ENCODE measurements at places on chromosomes 6 and 20. TPM values are rescaled to one million over a fixed set of nuclear protein-coding genes. Genes with fewer than 3 reads are reported as not detected.

DNA sequence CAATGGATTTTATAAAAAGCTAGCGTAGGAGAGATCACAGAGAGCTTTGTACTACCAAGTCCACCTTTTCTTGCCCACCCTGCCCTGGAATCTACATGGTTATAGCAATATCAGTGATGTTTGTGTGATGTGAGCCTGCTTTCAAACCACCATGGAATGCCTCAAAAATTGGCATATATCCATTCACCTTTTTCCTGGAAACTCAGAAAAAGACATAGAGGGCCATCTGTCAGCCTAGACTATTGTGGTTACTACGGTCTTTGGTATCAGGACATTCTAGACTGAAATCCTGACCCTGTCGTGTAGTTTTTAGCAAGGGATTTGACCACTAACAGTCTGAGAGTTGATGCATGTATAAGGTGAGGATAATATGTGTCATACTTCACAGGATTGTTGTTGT lies 239.6 kb downstream of the GRIK2 start:
- no peak for DNase-seq
- no peak overlapping the region for H3K4me3 ChIP-seq
- H3K27ac ChIP-seq: no peak overlapping the region
- no peaks in the 10 kb centered on the region for H3K36me3 ChIP-seq

DNA sequence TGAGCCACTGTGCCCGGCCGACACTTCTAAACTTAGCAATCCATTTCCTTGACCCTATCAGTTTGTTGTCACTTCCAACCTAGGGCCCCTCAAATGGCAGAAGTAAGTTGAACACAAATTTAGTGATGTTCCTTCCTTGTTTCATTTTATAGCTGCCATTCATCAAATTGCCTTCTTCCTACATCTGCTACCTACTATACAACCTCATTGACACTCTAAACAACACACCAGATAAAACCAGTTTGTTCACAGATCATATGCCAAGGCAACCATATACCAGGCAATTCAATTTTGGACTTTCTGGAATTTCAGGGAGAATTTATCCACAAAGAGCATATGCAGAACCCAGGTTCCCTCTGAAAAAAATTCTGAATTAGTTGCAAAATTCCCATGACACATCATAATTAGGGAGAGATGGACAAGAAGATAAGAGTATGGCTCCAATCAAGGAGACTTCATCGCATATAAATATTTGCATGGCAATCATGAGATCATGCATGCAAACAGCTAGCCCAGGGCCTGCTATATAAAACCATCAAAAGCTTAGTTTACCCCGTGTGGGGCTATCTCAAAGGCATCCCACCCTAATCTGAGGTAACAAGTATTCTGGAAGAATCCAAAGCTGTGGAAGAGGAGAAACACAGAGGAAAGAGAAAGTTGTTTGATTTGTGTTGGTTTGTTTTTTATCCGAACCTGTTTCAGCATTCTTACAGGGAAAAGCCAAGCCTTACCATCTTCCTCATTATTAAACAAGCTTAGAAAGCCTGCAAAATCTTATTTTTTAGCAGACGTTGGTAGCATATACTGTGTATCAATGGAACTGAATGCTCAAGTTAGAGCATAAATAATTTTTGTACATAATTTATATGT lies 132.8 kb upstream of the TNFAIP3 start:
- H3K4me1 ChIP-seq: no peaks in the 10 kb centered on the region
- H3K4me3 ChIP-seq: no peak overlapping the region
- H3K27me3 ChIP-seq: no peaks in the 10 kb centered on the region
- no peaks in the 10 kb centered on the region for H3K36me3 ChIP-seq
- no peak for DNase-seq

GRCh38 chr6:32181915-32182529 lies 2.0 kb downstream of the AGER start:
- peaks cover 39% of the 10 kb centered on the region for H3K4me1 ChIP-seq
- no peaks in the 10 kb centered on the region for H3K27me3 ChIP-seq
- no peak overlapping the region for H3K4me3 ChIP-seq
- no peak for DNase-seq

DNA sequence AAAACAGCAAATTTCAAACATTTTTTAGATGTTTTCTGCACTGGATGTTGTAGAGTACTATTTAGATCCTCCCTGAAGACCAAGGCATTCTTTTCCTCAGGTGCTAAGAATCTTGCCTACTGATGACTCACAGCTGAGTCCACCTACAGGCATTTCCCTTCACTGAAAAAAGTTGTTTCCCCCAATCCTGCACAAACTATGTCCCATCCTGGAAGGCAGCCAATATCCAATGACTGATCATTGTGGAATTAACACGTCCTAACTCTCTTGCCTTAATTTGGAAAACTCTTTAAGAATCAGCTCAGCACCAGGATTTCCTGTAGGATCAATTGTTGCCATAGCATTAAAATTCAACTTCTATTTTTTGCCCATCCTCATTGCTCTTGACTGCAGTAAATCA lies 268.4 kb upstream of the IRAK1BP1 start:
- H3K4me1 ChIP-seq: peaks cover 41% of the 10 kb centered on the region
- no peaks in the 10 kb centered on the region for H3K27me3 ChIP-seq
- peak overlapping the region; percentile 75 for H3K27ac ChIP-seq
- no peaks in the 10 kb centered on the region for H3K36me3 ChIP-seq

ANKRD6 gene
- total RNA-seq: 9.9 TPM

PARD6B gene
- 41.3 TPM for total RNA-seq

MACROD2 gene
- 3.7 TPM for total RNA-seq

NEURL2 gene
- 0.96 TPM for total RNA-seq
